CD14-positive monocyte (primary cell): ENCODE measurements at places on chromosomes 5 and 9. TPM values are rescaled to one million over a fixed set of nuclear protein-coding genes. Genes with fewer than 3 reads are reported as not detected.

The SH3GL2 gene
- not detected in 2 replicates for polyA plus RNA-seq

The PCDHA5 gene
- not detected for polyA plus RNA-seq

The HTR1A gene
- polyA plus RNA-seq, result not detected

The KCNN2 gene
- polyA plus RNA-seq, result not detected

- peaks cover 45% of the 10 kb centered on the region for H3K36me3 ChIP-seq
- no peaks in the 10 kb centered on the region for H3K27me3 ChIP-seq
- no peak overlapping the region for H3K4me3 ChIP-seq
These were observed 20.9 kb upstream of the TTC33 start for GRCh38 chr5:40776658-40776977.

GRCh38 chr9:93013856-93014582, 44.5 kb upstream of the SUSD3 start:
- H3K27ac ChIP-seq, result peak overlapping the region; percentile 39
- no peaks in the 10 kb centered on the region for H3K4me1 ChIP-seq
- peaks cover 98% of the 10 kb centered on the region for H3K36me3 ChIP-seq
- no peak overlapping the region for H3K4me3 ChIP-seq
- no peak for DNase-seq

- no peaks in the 10 kb centered on the region for H3K4me1 ChIP-seq
- no peak overlapping the region for H3K27ac ChIP-seq
- no peaks in the 10 kb centered on the region for H3K36me3 ChIP-seq
- no peaks in the 10 kb centered on the region for H3K27me3 ChIP-seq
- DNase-seq, result no peak
These were observed 191.8 kb downstream of the PRR16 start for GRCh38 chr5:120655828-120656435.

- H3K36me3 ChIP-seq, result no peaks in the 10 kb centered on the region
- no peak for DNase-seq
- H3K4me1 ChIP-seq, result no peaks in the 10 kb centered on the region
- H3K27me3 ChIP-seq, result no peaks in the 10 kb centered on the region
- H3K27ac ChIP-seq, result no peak overlapping the region
- no peak overlapping the region for H3K4me3 ChIP-seq
These were observed 918.3 kb downstream of the DTWD2 start for GRCh38 chr5:118070041-118070440.

- peak; percentile 42 for DNase-seq
- H3K27me3 ChIP-seq, result no peaks in the 10 kb centered on the region
- H3K4me3 ChIP-seq, result peak overlapping the region; percentile 88
- peaks cover 29% of the 10 kb centered on the region for H3K4me1 ChIP-seq
These were observed 744 bp upstream of the PPP2CA start for GRCh38 chr5:134226441-134227192.

GRCh38 chr5:124524552-124525232, 221.7 kb downstream of the ZNF608 start:
- DNase-seq, result no peak
- no peak overlapping the region for H3K4me3 ChIP-seq
- no peak overlapping the region for H3K27ac ChIP-seq
- H3K4me1 ChIP-seq, result no peaks in the 10 kb centered on the region
- no peaks in the 10 kb centered on the region for H3K27me3 ChIP-seq

- H3K4me3 ChIP-seq, result no peak overlapping the region
- no peak for DNase-seq
- H3K36me3 ChIP-seq, result peaks cover 21% of the 10 kb centered on the region
- no peaks in the 10 kb centered on the region for H3K4me1 ChIP-seq
- H3K27me3 ChIP-seq, result no peaks in the 10 kb centered on the region
- H3K27ac ChIP-seq, result no peak overlapping the region
These were observed 213.5 kb downstream of the DENND1A start for GRCh38 chr9:123716339-123716945.

GRCh38 chr9:112925058-112925641, 34.5 kb upstream of the SLC46A2 start:
- H3K27me3 ChIP-seq, result peaks cover 4% of the 10 kb centered on the region
- no peak overlapping the region for H3K27ac ChIP-seq
- peak; percentile 11 for DNase-seq

DNA sequence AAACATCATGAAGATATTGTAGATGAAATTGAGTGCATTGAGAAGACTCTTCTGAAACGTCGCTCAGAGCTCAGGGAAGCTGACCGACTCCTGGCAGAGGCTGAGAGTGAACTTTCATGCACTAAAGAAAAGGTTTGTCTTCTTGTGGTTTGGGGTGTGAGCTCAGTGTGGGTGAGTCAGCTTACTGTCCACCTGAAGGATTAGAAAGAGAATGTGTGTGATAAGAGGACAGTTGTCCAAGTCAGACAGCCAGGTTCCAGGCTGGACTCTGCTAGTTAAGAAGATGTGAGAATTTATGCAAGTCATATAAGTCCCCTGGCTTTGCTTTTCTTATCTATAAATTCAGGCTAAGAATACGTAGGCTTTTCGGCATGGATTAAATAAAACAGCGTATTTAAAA, 46.9 kb downstream of the RAB14 start:
- H3K27me3 ChIP-seq, result no peaks in the 10 kb centered on the region
- peaks cover 14% of the 10 kb centered on the region for H3K4me1 ChIP-seq
- H3K27ac ChIP-seq, result peak overlapping the region; percentile 30
